GM12891 (cell line): ENCODE measurements at places on chromosomes 16 and 17.
A peak's percentile ranks its signal among the peaks of the same experiment; 100 is the strongest.

DNA sequence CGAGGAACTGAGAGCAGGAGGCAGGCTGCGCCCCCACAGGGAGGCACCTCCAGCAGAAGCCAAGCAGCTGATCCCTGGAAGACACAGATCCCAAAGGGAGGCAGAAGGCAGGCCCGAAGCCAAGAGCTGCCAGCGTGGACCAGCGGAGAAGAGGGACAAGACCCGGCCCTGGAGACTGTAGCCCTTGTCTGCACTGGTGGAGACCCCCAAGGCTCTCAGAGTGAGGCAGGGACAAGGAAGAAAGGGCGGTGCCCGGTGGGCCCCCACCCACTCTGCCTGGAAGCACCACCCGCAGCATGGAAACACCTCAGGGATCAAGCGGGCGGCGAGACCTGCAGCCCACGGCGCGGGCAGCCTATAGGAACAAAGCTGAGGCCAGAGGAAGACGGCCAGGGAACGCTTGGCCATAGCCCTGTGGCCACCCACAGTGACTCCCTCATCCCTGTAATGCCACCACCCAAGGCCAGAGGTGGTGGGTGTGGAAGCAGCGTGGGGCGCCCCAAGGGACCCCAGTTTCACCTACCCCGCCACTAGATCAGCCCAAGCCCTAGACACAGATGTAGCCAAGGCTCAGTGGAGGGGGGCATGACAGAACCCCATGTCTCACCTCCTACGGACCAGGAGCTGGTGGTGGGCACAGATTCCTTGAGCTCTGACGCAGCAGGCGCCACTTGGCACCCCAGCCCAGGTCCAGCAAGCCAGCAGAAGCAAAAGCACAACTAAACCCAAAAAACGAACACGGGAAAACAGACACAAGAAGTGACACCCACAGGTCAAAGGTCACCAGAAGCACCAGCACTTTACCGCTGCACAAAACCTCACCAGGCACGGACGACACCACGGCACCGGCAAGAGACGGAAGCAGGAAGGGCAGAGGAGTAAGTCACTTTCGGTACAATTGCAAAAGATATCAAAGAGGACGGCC lies 2.9 kb upstream of the SIRT7 start:
- no peak for DNase-seq

DNA sequence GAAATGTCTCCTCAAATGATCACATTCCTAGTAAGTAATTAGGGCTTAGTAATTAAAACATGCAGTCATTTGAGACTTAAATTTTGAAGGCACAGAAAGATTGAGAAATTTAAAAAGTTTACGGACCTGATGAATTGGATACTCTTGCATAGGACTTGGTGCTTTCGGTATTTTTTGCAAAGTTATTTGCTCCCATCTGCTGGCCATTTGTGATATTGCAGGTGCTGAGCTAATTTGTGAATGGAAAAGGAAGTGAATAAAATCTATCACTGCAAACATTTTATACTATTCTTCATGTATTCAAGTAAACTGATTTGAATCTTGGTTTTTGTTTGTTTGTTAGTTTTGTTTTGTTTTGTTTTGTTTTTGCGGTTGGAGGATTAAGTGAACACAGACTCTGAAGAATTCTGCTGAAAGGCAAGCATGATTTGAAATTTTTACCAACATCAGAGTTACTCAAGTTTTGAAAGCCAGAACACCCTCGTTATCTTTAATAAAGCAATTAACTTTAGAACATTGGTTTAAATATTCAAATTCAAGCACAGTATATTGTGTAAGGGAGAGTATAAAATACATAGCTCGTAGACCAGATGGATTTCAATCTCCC lies 689.5 kb upstream of the RBFOX1 start:
- DNase-seq, result no peak

DNA sequence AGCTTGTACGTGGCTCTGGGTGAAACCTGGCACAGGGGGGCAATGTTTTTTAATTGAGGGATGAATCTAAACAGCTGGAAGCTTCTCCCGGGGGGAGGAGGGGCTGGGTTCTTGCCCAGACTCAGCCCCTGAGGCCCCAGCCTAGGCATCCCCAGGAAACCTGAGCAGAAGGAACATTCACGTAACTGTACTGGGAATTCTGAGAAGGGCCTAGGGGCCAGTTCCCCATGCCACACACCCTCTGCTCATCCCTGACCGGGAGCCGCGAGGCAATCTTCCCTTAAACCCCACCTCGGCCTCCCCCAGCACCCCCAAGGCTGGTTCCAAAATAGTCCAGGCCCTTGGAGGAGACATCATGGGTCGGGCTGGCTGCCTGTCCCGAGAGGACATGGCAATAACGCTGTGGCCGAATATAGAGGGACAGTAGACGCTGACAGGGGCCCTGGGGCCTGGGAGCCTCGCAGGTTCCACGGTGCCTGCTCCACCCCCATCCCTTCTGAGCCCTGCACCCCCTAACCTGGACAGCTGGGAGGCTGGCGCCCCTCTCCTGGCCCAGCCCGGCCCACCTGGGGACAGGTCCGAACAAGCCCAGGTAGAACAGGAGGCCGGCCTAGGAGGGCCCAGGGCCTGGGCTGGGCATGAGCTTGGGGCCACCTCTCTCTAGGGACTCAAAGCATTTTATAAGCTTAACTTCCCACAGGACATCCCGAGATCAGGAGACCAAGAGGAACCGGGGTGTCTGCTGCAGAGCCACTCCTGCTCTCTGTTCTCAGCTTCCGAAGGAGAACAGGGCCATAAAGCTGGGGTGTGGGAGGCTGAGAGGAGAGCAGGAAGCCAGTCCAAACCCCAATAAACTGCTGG lies 83.2 kb upstream of the TOB1 start:
- no peak for DNase-seq

- no peak for DNase-seq
Measured at GRCh38 chr16:51262428-51262827, 111.4 kb upstream of the SALL1 start.

GRCh38 chr17:71024969-71025368 lies 855.6 kb downstream of the KCNJ2 start:
- no peak for DNase-seq

DNA sequence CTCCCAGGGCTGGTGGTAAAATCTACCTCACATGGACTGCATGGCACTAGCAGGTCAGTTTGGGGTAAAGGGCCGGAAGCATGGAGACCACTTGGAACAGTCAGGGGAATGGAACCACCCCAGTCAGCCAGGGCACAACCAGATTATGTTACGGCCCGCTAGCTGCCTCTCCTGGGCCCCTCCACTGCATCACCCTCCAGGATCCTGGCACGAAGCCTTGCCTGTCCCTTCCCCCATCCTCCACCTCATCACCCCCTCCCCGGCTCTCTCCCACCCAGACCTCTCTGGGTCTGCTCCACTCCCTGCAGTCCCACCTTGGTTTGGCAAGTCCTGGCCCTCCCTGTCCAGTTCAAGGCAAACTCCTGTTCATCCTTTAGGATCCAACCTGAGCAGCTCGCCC lies 91.7 kb downstream of the CLEC16A start:
- no peak for DNase-seq

DNA sequence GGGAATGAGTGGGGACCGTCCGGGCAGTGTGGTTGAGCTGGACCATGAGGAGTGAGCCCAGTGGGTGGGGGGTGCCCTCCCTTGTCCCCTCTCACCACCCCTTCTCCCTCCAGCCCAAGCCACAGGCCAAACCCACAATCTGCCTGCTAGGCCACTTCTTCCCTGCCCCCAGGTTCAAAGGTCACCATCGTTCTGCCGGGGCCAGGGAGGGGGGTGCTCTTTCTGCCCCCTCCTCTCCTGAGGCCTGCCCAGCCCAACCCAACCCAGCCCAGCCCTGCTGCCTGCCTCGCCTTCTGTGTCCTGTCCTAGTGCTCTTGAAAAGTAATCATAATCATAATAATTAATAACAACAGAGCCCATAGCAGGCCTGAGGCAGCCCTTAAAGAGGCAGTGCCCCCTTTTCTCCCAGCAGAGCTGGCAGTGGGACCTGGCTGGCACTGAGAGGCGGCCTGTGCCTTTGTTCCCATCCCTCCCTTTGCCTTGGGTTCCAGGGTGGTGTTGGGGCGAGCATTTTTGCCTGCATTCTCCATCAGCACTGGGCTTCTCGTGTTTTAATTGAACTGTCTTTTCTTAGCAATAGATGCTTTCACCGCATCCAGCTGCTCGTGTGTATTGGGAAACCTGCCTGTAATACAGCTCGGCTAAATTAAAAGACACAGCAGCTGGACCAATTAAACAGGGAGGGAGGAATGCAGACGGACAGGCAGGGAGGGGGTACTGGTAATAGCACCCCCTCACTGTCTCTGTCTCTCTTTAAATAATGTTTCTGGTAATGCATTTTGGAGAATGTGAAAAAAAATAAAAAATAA lies 46.8 kb downstream of the SREBF1 start:
- DNase-seq, result no peak

GRCh38 chr16:1055557-1055924 lies 17.0 kb upstream of the SSTR5 start:
- no peak for DNase-seq

GRCh38 chr16:79271583-79271982 lies 329.0 kb downstream of the MAF start:
- no peak for DNase-seq

DNA sequence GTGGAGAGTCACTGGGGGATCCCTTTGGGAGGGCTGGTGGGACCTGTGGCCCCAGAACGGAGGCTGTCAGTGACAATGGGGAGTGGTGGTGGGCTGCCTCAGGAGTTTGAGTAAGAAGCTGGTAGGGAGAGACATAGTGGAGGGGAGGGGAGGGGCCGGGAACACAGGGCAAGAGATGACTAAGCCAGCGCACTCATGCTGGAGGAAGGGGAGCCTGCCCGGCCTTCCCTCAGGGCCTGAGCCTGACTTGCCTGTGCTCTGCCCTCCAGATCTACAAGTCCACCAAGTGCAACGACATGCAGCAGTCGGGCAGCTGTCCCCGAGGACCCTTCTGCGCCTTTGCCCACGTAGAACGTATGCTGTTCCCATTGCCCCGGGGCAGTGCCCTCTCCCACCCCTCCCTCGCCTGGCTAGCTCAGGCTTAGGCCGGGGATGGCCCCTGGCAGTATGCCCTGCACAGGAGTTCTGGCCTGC lies 29.3 kb downstream of the UNC13D start:
- DNase-seq, result no peak

DNA sequence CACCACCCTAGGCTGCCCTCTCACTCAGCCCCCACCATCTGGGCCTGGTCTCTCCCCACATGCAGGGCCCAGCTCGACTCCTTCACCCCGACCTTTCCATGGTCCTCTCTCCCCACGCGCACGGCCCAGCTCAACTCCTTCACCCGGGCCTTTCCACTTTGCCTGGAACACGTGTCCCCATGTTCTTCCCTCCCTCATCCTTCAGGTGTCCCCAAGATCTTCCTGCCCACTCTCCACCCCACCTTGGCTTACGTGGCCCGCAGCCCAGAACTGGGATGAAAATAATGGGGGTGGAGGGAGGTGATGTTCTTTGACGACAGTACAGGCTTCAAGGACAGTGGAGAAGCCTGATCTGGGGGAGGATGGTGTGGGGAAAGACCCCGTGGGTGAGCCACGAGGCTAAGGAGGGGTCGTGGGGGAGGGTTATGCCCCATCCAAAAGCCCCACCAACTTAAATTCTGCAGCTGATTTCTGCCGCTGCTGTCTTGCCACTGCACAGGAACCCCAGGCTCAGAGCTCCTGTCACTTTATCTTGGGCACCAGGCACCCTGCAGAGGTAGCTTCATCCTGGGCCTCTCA lies 9.9 kb upstream of the MEAK7 start:
- no peak for DNase-seq

DNA sequence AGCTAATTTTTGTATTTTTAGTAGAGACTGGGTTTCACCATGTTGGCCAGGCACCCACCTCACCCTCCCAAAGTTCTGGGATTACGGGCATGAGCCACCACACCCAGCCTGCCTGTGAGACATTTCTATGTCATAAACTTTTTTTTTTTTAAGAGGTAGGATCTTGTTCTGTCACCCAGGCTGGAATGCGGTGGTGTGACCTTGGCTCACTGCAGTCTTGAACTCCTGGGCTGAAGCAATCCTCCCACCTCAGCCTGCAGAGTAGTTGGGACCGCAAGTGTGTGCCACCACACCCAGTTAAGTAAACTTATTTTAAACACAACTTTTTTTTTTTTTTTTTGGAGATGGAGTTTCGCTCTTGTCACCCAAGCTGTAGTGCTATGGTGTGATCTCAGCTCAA lies 47.2 kb downstream of the SCNN1G start:
- no peak for DNase-seq

DNA sequence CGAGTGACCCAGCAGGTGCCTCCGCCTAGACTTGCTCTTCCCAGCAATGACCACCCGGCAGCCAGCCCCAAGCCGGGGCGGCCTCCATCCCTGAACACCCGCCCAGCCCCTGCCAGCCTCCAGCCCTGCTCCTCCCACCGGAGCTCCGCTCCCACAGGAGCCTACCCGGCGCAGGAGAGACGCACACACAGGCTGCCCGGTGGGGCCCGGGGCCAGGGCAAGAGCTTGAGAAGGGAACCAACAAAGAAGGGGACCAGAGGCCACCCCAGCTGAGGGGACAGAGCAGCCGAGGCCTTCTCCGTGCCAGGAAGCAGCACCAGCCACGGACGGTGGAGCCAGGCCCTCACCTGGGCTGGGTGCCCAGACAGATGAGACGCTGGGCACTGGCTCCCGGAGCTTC lies 13.8 kb downstream of the PKD1 start:
- DNase-seq, result no peak

DNA sequence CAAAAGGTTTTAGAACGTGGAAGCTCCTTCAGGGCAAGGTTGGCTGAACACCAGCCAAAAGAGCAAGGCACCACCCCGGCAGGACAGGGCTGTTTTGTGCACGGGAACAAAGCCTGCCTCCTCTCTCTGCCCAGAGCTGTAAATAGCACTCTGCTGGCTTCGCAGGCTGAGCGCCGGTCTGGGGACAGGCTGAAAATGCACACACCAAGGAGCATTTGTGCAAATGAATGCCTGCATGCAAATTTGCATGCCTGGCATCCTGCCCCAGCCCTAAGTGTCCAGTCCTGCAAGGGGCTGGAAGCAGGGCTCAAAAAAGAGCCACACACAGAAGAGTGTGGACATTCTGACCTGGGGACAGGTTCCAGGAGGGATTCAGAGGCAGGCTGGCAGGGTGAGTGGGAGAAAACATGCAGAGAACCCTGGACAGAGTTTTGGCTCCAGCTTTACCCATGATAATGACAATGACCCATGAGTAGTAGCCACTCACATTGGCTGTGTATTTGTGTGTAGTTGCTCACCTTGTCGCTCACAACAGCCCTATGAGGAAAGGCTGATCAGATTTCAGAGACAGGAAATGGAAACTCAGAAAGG lies 11.7 kb downstream of the ABAT start:
- DNase-seq, result no peak

GRCh38 chr17:65173284-65173793 lies 36.2 kb downstream of the RGS9 start:
- DNase-seq, result no peak

GRCh38 chr17:16353317-16354174 lies at the start of gene CENPV:
TSS of gene CENPV (minus strand) at chr17:16353469. CDS start at chr17:16353436, 33 bp downstream.
- DNase-seq, result peak; percentile 81

DNA sequence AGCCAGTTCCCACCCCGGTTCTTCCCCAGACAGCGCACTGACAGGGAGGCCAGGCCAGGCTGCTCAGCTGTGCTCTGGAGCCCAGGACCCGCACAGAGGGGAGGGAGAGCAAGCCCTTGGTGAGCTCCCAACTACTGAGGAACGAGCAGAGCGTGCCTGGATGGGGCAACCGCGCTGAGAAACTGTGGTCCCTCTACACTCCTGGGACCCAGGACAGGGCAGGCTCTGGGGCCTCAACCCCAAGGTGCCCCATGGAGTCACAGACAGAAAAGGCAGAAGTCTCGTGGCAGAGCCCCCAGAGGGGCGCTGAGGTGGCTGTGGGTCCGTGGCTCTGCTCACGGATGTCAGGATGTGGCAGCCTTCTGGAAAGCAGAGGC lies 16.3 kb downstream of the SLX4 start:
- no peak for DNase-seq

- DNase-seq, result no peak
Measured at GRCh38 chr17:19750020-19750572, 2.0 kb upstream of the ALDH3A1 start.

GRCh38 chr17:4579678-4580077 lies 4.7 kb upstream of the SMTNL2 start:
- no peak for DNase-seq
